ENCODE measurements at places on chromosomes 1 and 21.

DNA sequence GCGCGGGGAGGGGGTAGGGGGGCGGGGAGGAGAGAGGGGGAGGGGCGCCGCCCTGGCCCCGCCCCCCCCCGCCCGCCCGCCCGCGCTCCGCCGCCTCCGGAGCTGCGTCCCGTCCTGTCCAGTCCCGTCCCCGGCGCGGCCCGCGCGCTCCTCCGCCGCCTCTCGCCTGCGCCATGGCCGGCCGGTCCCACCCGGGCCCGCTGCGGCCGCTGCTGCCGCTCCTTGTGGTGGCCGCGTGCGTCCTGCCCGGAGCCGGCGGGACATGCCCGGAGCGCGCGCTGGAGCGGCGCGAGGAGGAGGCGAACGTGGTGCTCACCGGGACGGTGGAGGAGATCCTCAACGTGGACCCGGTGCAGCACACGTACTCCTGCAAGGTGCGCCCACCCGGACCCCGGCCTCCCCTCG lies at the start of gene AGRN:
AGRN (plus strand) TSS at position 121 of the 405 bp plus-strand sequence; CDS start at position 174, 53 bp downstream.
- no peak for DNase-seq

DNA sequence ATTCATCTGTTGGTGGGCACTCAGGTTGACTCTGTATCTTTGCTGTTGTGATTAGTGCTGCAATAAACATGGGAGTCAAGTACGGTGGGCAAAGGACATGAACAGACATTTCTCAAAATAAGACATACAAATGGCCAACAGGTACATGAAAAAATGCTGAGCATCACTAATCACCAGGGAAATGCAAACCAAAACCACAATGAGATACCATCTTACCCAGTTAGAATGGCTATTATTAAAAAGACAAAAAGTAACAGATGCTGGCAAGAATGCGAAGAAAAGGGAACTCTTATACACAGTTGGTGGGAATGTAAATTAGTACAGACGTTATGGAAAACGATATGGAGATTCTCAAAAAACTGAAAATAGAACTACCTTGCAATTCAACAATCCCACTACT lies 98.9 kb downstream of the TMEM53 start:
- no peak for DNase-seq

- no peak for DNase-seq
Observed at GRCh38 chr1:52102336-52103013, 39.4 kb upstream of the ZFYVE9 start.

- DNase-seq, result no peak
Observed at GRCh38 chr1:206517784-206518183, 10.5 kb downstream of the RASSF5 start.

- DNase-seq, result no peak
Observed at GRCh38 chr21:36858320-36858957, 108.0 kb downstream of the HLCS start.

DNA sequence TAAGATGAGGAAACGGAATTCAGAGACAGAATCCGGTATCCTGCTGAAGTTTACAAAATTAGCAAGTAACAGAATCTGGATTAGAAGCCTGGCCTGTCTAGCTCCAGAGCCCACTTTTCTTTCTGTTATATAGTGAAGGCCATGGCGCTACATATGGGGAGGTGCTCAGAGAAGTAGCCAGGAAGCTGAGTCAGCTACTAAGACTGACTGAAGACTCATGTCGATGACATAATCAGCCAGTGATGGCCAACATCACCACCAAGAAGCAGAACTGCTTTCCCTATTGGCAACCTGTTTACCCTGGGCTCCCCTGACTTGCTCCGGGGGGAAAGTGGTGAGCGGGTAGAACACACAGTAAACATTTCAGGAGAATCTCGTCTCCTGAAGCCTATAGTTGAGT lies 18.8 kb downstream of the LRRC52 start:
- no peak for DNase-seq

DNA sequence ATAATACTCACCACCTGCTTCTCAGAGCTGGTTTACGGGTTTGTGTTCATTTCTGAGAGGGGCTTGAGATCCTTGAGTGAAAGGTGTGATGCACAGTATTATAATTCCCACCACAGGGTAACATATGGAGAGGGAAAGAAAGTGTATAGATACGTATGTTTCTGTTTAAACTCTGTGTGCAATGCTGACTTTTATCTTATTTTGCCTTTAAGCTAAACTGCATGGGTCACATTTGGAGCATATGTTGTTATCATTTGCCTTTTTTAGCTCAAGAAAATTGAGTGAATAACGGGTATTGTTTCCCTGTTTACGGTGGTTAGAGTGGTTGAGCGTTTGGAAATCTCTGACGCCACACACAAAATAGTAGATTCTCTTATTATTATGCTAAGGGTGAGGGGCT lies 191.1 kb upstream of the NFIA start:
- DNase-seq, result no peak

DNA sequence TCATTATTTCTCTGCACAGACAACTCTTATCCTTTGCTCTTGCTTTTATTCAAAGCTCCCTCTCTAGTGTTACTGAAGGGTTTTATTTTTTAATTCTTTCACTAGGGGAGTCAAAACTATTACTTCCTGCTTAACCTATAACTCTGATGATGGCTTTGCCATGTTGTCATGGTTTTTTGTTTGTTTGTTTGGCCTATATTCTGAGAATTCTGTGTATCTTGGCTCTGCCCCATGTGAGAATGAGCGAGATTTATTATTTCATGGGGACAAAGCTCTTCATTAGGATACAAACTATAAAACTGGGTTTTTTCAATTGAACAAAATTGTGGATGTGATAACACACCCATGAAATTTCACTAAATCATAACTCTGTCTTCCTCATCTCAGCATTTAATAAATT lies 190.5 kb upstream of the C1orf105 start:
- no peak for DNase-seq

- DNase-seq, result no peak
Observed at GRCh38 chr21:36769051-36769839, 70.3 kb downstream of the SIM2 start.

DNA sequence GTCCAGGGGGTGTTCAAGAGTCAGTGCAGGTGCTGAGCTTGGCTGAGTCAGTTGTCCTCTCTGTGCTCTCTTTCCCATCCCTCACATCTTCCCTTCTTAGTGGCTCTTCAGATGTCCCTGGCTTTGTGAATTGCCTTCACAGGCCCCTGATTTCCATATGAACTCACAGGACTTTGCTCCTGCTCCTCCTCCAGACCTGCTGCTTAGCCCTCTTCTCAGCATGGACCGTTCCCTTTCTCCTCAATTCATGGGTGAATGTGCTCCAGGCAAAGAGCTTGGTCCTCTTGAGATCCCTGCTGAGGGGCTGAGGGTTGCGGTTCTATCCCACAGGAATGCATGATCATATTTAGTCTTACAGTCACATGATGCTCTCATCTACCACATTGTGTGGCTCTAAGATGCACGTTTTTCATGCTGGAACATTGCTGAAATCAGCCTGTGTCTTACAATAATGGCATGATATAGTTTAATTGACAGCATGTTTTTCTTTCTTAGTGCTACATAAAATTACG lies 30.5 kb downstream of the CACNA1E start:
- DNase-seq, result no peak

DNA sequence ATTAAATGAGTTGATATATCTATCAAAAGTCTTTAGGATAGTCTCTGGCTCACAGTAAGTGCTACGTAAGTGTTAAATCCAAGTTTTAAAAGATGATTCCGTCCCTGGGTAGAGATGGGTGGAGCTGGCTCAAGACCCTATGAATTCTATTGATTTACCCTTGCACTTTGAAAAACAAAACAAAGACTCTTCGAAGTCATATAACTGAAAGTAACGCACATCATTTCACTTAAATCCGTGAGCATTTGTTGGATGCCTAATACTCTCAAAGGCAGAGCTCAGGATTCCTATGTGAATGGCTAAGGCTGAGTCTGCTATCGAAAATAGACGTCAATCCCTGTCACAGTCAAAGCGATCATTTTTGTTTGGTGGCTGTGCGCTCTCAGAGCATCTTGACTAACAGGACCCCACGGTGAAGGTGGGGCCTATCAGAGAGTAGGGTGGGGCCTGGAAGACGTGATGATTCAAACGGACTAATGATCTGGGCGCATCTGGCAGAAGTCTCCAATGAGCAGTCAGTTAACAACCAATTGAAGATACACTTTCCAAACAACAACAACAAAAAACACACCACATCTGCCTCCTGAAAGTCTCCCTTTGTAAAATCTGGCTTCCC lies 1.2 kb upstream of the NUCKS1 start:
- DNase-seq, result no peak

- no peak for DNase-seq
Observed at GRCh38 chr1:115090186-115090490, 835 bp upstream of the TSPAN2 start.

GRCh38 chr1:63966016-63966415 lies 192.2 kb downstream of the ROR1 start:
- DNase-seq, result no peak

DNA sequence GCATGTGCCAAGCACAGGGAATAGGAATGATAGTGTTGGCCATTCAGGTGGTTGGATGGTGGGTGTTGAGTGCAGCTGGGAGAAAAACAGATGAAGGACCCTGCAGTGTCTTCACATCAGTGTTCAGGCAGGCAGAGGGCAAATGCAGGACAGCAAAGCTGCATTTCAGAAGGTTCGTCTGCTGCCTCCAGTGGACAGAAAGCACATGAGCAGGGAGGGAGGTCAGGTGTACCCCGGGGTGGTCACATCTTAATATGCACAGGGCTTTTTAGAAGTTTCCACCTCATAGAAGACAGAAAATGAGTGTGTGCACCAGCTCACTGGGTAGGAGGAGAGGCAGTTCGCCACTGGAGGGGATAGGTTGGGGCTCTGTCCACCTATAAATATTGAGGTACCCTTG lies 184.9 kb downstream of the SLC35F3 start:
- no peak for DNase-seq

- no peak for DNase-seq
Observed at GRCh38 chr1:44632598-44632997, 41.7 kb downstream of the TMEM53 start.

GRCh38 chr21:43902441-43902840 lies 37.4 kb downstream of the AGPAT3 start:
- DNase-seq, result no peak

DNA sequence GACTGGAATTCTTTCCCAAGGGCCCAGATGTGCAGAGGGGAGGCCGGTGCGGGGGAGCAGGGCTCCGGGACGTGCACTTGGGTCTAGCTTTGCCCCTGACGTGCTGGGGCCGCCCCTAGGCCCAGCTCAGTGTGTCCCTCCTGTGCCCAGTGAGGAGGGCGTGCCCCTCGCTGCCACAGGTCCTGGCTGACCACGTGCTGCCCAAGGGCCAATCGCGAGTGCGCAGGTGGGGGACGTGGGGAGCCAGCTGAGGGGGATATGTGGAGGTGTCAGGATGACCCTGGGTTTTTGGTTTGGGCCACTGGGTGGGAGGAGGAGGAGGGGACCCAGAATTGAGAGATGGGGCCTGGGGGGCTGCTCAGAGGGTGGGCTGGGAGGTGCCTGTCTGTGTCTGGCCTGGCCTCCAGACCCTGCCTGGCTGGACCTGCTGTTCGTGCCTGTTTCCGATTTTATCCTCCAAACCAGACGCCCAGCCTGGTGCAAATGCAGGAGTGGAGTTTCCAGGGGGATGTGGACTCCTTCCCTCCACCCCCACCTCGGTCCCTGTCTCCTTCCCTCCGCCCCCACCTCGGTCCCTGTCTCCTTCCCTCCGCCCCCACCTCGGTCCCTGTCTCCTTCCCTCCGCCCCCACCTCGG lies 6.1 kb upstream of the RNF223 start:
- DNase-seq, result peak; percentile 74

Measured in Caco-2 (cell line).